NCI-H2081 treated with DMSO at 0.1 percent for 48 hours (cell line): ENCODE measurements at places on chromosomes 3 and 15.

GRCh38 chr3:140290105-140290504 is 355.1 kb downstream of the CLSTN2 start:
- no peak for DNase-seq

DNA sequence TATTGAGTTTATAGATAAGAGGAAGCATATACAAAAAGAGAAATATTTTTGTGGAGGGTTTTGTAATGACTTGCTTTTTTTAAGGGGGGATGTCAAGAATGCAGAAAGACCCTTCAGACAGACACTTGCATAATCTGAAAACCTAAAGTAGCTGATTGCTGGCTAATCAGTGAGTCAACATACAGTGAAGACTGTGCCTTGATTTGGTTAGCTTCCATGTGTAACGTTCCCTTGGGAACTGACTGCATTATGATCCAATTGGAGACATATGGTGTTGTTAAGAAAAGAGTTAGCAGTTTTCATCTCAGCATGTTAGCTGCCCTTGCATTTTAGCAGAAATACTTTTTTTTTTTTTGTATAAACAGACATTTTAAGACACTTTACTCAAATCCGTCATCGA is 483.2 kb downstream of the RBMS3 start:
- no peak for DNase-seq

DNA sequence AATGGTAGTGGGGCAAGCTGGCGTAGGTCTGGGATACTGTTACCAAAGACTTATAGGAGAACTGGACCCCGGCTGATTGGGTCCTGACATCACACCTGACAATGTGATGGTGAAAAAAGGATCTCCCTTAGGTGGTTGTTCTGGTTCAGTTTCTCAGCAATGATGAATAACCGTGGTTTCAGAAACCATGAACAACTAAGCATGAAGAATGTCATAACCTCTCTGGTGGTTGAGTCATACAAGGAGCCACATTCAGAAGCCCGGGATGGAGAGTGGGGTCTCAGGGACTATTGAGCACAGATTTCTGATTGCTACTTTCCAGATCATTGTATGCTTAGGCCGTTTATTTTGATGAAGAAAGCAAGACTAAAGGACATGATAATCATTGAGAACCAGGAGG is 17.4 kb downstream of the GPR160 start:
- no peak for DNase-seq

DNA sequence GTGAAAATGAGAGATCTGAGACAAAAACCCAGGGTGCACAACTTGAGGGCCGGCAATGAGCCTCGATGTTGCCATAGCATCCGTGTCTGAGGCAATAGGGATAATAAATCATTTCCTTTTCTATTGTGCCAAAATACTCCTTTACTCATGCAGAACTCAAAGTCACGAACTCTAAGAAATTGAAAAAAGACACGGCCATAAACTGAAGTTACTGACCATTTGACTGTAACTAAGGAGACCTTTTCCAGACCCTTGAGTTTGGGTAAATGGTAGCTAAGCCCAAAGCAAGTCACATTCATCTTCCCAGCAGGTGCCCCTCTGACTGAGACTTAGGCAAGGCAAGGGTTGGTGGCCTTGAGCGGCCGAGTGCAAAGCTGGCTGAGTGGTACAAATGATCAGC is 141.2 kb upstream of the SLCO3A1 start:
- no peak for DNase-seq

DNA sequence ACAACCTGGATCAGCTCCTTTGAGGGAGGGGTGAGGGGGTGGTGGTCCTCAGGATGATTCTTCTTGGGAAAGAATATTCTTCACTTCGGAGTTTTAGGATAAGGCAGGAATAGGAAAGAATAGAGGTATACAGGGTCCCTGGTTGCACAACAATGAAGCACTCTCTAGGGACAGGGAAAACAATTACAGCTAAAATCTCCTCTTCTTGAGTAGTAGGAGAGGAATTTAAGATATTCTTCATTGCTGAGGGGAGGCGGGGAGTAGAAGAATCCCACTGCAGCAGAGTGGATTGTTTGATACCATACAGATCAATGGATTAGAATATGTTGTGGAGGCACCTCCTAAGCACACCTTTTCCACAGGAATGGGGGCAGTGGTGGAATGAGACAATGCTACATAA is 20.5 kb downstream of the SLC9C1 start:
- no peak for DNase-seq

DNA sequence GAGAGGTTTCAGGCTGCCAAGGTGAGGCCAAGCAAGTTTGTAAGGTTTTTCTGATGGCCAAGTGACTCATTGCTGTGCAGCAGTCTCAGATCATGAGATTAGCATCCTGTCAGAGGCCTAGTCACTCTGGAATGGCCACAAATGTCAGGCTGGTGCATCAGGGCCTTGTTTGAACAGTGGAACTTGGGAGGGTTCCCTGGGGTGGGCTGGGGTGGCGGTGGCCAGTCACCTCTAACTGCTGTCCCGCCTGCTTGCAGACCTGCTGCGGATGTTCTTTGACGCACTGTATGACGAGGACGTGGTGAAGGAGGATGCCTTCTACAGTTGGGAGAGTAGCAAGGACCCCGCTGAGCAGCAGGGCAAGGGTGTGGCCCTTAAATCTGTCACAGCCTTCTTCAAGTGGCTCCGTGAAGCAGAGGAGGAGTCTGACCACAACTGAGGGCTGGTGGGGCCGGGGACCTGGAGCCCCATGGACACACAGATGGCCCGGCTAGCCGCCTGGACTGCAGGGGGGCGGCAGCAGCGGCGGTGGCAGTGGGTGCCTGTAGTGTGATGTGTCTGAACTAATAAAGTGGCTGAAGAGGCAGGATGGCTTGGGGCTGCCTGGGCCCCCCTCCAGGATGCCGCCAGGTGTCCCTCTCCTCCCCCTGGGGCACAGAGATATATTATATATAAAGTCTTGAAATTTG is 2.8 kb upstream of the FAM131A start:
- no peak for DNase-seq

DNA sequence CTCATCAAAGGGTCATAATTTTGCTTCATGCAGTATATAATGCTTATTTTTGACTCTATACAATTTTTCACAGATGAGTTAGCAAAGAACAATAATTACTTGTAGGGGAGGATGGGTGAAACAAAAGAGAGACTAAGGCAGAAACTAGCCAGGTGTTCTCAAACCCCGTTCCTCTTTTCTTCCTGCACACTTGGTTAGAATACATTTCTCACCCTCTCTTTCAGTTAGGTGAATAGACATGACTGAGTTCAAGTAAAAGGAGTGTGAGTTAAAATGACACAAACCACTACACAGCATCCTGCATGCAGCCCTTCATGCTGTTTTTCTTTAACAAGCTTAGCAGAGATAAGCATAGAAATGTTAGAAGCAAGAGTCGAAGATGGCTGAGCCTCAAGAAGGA is 922.2 kb downstream of the TBL1XR1 start:
- DNase-seq = no peak
